CD4-positive, alpha-beta T cell treated with Interleukin-6 at 100 ng/mL for 8 hours (primary cell): ENCODE measurements at places on chromosomes 4 and X.
A peak's percentile ranks its signal among the peaks of the same experiment; 100 is the strongest.

GRCh38 chr4:24117975-24118374 lies 228.1 kb upstream of the PPARGC1A start:
- no peak for DNase-seq

DNA sequence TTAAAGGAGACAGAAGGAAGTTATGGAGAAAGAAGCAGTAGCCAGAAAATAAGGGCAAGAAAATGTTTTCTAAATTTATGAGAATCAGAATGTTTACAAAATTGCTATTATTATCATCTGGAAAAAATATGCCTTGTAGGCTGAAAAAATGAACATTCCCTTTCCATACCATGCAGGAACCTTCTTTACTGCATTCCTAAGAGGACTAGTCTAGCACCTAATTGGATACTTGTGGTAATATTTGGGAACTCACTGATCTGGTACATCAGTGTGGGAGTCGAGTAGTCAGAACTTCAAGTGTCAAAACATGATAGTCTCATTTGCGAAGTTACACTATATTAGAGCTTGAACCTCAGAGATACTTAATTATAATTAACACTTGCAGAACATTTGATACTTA lies 51.9 kb downstream of the TET2 start:
- DNase-seq = no peak

DNA sequence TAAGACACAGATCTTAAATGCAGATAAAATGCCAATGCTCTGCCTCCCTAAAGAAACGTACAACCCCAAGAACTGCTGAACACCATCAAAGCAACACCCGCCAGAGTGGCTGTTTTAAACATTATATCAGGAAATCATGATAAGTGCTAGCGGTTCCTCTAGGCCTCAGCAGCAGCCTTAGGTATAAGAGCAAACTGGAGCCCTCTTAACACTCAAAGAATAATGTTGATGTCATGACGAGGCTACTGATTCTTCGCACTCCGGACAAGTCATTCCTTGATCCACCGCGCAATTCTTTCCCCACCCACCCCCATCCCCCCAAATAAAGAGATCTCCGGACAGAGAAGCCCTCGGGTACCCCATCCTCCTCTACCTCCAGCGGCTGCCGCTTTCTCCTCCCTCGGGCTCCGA lies 507 bp downstream of the LIN54 start:
- peak; percentile 7 for DNase-seq

DNA sequence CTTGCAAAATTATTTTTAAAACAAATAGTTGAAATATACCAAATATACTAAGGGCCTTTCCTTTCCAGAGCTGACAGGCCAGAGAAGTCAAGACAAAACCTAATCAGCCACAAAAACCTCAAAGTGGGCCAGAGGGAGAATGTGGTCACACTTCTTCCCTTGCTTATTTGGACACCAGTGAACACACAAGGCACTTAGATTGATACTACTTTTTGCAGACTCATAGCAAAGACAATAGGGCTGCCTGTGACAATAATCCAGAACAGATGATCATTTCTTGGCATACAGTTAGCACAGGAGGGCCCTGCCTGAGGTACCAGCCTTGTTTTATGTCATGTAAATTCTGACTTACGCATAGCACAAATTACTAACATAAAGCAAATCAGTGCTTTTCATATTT lies 215.7 kb upstream of the NEIL3 start:
- no peak for DNase-seq

- DNase-seq = no peak
Observed at GRCh38 chr4:152594978-152595925, 59.4 kb upstream of the FBXW7 start.

- DNase-seq = no peak
Observed at GRCh38 chr4:187258651-187259401, 535.2 kb upstream of the FAT1 start.

DNA sequence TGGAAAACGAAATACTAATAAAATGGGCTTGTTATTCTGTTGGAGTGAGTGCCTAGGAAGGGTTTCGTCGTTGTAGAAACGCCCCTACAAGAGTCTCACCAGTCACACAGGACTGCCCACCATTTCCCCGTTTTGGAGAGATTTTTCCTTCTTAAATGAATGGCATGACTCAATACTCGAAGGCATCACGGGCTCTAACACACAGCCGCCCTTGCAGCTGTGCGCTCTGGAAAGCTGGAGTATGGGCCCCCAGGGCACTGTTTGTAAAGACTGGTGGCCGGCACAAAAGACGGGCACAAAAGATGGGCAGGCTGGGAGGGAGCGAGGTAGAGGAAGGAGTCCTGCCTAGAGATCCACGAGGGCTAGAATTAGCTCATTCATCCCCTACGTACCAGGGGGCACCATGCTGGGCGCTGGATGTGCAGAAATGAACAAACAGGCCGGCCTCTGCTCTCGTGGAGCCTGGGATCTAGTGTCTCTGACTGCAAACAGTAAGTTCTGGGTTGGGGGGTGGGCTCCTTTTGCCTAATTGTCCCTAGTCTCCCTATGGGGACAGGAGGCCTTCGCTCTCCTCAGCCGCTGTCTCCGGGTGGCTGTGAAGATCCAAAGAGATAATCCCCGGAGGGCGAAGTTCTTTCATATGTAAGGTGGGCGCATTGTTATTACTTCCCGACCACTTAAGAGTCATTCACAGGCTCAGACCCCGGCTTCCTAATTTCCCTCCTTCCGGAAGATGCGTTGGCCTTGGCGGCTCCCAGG lies 1.0 kb upstream of the SFRP2 start:
- DNase-seq = no peak

DNA sequence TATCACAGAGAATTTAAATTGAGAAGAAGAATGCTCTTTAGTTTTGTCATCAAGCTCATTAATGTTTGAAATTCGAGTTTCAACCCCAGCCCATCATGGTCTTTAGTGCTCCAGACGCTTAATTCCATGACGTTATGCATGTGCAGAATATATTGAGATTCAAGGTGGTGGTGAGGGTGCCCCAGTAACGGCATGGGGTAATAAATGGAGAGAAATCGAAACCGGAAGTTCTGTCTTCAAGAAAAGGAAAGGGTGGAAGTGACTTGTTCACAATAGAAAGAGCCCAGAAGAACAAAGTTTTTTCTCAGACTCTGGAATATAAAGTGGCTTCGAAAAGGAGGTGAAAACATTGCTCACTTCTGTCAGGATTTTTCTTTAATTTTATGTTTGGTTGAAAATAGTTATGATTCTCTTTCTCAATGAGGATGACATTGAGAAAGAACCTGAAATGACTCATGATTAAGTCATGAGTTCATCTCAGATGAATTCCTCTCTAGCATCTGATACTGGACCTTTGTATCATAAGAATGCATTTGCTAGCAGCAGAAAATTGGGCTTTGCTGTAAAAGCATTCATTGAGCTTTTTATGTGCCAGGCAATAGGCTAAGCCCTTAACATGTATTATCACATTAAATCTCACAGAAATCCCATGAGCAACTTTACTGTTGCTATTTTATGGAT lies 779 bp upstream of the DDX60L start:
- DNase-seq = peak; percentile 68

DNA sequence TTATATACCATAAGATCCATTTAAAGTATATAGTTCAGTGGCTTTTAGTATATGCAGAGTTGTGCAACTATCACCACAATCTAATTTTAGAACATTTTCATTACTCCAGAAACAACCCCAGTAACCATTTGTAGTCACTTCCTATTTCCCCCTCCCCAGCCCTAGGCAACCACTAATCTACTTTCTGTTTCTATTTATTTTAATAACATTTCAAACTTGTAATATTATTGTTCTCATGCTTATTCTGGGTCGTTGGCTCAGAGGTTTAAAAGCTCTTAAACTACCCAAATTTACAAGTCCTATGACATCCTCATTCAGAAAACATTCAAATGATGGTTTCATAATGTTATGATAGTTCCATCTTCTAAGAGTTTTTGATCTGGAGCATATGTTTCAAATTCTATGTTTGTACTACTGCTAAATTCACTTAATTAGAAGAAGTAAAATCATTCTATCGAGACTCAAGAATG lies 18.4 kb downstream of the XIAP start:
- peak; percentile 13 for DNase-seq

- no peak for DNase-seq
Observed at GRCh38 chr4:142405695-142406498, 440.2 kb downstream of the INPP4B start.

- DNase-seq = no peak
Observed at GRCh38 chrX:10126044-10126443, 30.7 kb upstream of the CLCN4 start.

DNA sequence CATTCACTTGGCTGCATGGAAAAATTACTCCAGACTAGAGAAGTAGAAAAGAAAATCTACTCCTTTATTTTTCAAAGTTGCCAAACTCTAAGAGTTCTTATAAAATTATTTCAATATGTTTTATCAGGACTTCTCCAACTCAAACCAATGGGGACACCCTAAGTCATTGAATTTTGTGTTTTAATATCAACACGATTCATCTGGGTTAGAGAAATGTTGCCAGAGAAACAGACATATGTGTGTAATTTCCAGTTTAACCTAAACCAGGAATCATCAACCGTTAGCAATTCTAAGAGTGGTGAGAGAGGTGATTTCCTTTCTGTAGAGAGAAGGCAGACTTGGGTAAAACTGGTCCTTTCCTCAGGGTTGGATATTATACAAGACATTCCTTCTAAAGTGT lies 291.8 kb downstream of the LDB2 start:
- no peak for DNase-seq

DNA sequence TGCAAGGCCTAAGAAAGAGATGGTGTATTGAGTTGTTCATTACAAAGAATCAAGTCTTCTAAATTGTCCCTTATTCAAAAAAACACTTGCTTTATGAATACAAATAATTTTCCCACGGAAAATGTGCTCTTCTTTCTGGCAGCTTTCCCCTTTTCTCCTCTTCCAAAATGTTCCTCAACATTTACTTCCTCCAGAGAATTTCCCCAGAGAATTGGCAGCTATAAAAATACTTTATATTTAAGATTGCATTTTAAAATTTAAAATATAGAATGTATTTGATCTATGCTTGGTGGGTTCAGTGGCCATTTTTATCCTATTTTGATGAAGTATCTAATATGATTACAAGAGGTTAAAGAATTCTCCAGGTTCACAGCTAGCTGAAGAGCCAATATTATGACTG lies 521.0 kb downstream of the IQCM start:
- DNase-seq = no peak

DNA sequence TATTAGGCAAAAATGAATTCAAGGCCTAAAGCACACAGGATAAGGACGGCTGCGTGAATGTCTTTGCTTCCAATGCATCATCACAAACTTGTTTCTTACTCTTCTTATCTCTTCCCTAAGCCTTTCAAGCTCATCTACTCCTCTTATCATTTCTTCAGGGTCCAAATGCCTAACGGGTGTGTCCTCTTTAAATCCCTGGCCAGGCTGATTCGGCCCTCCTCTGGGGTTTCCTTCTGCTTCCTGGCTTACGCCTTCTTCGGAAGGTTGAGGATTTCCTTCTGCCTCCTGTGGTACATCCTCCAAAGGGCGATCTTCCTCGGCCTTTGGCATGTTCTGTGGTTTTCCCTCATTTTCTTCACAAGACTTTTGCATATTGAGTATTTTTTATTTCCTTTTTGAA lies 1.3 kb downstream of the TCEAL8 start:
- no peak for DNase-seq

DNA sequence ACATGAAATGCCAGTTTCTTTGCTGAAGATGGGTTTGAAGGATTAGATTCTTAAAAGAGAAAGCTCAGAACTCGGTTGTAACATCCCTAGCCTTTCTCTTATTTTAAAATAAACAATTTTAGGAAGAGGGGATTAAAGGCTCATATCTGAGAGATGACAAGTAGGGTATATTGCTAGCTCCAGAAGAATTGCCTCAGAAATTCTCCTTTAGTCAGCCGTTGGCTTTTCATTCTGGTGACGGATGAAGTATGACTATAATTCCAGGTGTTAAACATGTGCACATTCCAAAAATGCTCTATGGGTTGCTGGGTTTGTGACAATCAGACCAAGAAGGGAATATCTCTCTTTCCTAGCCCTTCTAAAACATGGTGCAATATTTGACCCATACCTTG lies 17.8 kb downstream of the DKK2 start:
- no peak for DNase-seq

DNA sequence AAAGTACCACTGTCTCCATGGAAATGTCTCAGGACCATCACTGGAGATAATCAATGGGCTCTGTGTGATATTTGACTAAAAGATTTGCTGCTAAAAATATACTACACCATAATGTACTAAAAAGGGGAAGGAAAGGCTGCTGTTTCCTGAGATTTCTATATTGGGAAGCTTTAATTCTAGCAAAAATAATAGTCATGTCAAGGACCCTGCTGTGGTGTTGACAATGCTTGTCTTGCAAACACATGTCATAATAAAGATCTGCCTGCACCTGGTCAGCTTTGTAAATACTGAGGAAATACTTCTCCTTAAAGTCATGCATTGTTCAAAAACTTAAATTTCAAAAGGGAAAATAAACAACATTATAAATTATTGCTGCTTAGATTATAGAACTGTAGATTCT lies 417.9 kb downstream of the GPM6A start:
- no peak for DNase-seq

DNA sequence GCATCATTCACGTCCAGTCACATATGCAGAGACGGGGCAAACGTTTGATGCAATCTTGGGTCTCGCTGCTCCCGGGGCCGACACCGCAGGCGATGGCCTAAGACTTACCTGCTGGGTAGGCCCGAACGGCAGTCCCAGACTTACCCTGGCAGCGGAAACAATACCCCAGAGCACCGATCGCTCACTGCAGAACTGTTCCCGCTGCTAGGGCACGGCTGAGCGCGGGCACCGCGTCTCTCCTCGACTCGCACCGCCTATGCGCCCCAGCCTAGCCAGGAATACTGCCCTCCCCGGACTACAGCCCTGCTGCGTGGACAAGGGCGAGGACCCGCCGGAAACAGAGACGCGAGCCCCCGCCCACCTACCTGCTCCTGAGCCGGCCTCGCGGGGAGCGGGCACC lies 86.2 kb downstream of the HPRT1 start:
- DNase-seq = no peak
